ENCODE measurements at places on chromosomes 6 and 20.
A peak's percentile ranks its signal among the peaks of the same experiment; 100 is the strongest.

- DNase-seq = peak; percentile 6
Measured at GRCh38 chr6:137341681-137342195, 122.6 kb upstream of the IFNGR1 start.

DNA sequence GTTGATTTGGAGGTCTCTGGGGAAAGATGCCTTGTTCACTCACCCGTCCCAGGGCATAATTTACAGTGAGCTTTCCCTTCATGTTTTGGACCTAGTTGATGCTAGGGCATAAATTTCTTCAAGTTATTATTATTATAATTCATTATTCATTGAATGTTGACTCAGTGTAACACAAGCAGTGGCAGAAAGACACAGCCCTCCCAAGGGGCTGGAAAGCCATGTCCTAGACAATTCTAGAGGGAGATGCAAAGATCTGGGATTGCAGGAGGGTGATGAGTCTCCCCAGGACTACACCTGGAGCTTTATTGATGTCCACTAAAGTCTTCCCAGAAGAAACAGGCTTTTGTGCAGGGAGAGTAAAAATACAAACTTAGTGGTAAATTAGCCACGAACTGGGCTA, 322.0 kb upstream of the MOCS1 start:
- no peak for DNase-seq

GRCh38 chr6:99416892-99417767, 8.0 kb downstream of the PNISR start:
- DNase-seq = no peak

- DNase-seq = no peak
Measured at GRCh38 chr20:45470937-45471336, 1.4 kb downstream of the WFDC2 start.

GRCh38 chr6:11479296-11479695, 58.3 kb upstream of the TMEM170B start:
- DNase-seq = no peak

DNA sequence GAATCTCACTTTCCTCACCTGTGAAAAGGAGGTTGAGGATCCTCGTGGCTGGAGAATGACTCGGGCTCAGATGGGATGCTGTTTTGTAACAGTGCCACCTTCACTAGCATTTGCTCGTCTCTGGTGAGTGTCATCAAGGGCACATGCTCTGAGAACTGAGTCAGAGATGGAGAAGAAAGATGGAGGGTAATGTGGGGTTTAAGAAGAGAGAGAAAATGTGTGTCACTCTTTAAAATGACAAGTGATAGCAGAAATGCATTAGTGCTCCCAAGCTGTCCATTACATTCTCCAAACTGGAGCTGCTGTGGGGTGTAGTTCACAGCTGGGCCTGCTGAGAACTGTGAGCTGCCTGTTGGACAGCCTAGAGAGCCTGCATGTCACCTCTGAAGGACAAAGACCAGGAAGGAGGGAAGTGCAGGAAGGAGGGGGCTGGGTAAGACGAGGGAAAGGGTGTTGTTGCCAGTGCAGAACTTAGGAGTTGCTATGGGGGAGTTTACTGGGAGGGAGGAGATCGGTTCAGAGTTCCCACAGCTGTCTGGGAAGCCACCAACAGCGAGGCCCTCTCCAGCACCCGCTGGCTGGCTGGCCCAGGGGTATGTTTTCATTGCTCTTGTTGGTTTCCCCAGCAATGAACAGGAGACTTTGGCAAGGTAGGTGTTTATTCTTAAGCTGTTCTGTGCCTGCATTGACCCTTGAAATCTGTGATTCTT, 19.8 kb downstream of the GMPR start:
- DNase-seq = no peak

DNA sequence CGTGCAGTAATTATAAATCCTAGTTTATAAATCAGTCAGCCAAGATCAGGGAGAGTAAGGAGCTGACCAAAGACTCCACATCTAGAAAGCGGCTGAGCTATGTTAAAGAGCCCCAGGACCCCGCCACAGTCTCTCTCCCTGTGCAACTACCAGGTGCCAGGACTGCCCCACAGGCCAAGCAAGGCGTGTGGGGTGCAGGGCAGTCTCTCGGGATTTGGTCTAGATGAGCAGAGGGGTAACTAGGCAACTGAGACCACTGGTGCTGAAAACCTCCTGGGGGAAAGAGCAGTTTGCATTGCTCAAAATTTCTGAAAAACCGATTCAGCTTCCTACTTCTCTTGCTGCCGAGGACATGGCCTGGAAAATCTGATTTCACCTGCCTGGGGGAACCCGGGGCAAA, 10.4 kb downstream of the PMEPA1 start:
- no peak for DNase-seq

DNA sequence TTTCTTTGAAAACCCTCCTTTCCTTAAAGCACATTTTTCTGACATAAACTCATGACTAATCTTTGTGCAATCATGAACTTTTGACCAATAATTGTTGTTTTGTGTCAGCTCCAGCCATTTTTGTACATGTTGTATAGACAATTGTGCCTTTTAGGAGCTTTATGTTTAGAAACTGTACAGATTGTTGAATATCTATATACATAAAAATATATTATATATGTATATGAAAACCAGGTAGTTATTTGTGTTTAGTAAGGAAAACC, 125.7 kb upstream of the EDN1 start:
- DNase-seq = no peak

DNA sequence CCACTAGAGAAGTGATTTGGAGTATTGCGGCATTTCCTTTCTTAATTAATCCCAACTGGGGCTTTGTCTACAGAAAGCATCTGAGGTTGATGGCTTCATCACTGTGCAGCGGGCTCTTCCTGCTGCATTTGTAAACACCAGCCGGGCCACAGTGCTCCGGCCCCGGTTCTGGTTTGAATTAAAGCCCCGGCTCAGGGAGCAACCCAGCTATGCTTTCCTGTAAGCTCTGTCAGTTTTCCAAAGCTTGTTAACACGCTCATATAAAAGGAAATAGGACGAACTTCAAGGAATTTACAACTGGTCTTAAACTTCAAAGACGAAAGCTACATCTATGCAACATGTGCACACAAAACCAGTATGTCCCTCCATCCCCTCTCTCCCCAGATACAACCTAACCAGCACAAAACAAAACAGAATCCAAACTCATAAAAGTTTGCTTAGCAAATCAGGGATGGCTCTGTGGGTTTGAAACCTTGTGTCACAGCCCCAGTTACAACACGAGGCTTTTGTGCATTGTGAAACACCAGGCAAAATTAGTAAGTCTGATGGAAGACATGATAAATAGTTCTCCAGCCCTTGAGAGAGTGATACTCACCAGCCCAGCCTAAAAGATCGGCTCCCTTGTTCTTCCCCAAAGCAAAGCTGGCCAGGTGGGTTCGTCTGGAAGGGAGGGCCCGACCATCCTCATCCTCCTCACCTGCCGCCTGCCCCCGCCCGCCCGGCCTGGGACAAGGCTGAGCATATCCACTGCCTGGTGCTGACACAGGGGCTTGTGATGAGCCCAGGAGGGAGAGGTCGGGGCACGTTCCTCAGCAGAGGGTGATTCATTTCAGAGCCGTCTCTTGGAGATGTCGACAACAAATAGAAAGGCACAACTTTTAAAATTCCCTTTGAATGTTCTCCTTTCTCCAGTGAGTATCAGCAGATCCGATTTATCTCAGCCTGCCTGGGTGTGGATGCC, 197.9 kb downstream of the TFAP2C start:
- no peak for DNase-seq

DNA sequence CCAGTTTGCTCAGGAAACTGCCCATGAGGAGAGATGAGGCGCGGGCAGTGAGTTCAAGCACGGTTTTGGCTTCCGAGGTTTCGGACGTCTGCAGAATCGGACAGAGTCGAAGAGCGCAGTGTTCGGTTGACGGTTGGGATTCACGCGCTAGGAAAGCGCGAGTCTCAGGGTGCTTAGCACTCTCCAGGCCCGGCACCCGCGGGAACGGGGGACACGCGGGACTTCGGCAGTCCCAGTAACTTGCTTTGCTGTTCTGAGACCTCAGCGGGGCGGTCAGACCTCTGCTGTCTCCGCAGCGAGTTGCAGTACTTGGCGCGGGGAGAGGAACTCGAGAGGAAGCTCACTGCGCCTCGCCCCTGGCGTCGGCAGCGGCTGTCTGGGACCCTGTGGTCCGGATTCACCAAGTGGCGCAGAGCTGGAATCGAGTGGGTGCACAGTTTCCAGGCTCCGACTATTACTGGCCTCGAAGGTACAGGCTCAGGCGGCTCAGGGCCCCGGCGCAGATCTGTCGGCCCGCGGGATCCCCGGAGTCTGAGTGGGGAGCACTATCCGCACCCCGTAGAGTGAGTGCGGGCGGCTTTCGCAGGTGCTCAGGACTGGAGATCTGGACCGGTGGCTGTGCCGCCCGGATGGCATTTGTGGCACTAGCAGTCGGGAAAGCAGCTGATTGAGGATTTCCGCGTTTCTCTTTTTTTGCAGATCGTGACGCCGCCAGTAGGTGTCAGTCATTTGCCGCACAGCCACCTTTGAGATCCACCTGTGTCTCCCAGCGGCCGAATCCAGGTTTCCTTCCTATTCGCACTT, at the start of gene POM121L2:
POM121L2 (minus strand) TSS at position 128 of the 804 bp plus-strand sequence; CDS start at position 25, 103 bp downstream.
- DNase-seq = no peak

- DNase-seq = no peak
Measured at GRCh38 chr20:10771435-10772140, 97.8 kb upstream of the JAG1 start.

- DNase-seq = no peak
Measured at GRCh38 chr6:6760002-6760401, 171.5 kb downstream of the LY86 start.

DNA sequence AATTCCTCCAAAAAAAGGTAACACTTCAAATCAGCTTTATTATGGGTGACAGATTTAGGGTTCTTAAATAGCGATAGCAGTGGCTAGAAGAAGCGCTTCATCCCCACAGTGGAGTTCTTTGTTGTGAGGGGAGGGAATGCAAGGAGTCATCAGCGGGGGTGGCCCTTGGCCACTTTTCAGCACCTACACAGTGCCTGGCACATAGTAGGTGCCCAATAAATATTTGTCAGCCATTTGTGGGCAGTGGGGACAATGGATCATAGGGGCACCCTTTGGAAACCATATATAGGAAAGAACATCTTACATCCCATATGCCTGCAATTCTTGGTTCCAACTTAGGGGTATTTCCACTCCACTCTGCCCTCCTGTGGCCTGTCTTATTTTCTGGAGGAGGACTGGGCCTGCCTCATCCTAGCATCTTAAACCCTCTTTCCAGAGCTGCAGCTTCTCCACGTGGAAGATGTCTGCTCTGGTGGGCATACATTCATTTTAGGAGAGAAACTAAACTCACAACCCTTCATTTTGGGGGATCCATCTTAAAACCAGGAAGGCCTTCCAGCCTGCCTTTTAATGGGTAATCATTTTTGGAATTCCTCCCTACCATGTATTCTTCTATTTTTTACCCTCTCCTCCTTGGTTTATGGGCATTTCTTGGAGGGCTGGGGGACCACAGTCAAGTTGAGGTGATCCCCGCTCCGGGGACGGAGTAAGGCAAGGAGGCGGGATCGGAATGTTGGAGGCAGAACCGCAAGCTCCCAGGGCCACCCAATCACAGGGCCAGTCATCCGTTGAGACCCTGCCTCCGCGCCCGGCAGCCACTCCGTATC, 2.6 kb upstream of the GPSM3 start:
- DNase-seq = peak; percentile 78

GRCh38 chr20:59151820-59152219, 11.8 kb upstream of the ZNF831 start:
- no peak for DNase-seq

GRCh38 chr6:78482801-78483552, 384.4 kb upstream of the IRAK1BP1 start:
- no peak for DNase-seq

- DNase-seq = no peak
Measured at GRCh38 chr6:38018755-38019165, 199.2 kb downstream of the ZFAND3 start.

GRCh38 chr20:50550531-50550930, 40.3 kb downstream of the PTPN1 start:
- no peak for DNase-seq

GRCh38 chr6:65633501-65633900, 73.5 kb downstream of the EYS start:
- no peak for DNase-seq

GRCh38 chr6:156691018-156691417, 86.2 kb upstream of the ARID1B start:
- DNase-seq = no peak

- DNase-seq = no peak
Measured at GRCh38 chr6:67287566-67287965, 1347.5 kb upstream of the ADGRB3 start.
